MCF 10A (cell line): ENCODE measurements at places on chromosomes 7 and 10. TPM values are rescaled to one million over a fixed set of nuclear protein-coding genes. Genes with fewer than 3 reads are reported as not detected.

The FAM237B gene
- total RNA-seq = not detected in 2 replicates

The CRHR2 gene
- not detected in 2 replicates for total RNA-seq

DNA sequence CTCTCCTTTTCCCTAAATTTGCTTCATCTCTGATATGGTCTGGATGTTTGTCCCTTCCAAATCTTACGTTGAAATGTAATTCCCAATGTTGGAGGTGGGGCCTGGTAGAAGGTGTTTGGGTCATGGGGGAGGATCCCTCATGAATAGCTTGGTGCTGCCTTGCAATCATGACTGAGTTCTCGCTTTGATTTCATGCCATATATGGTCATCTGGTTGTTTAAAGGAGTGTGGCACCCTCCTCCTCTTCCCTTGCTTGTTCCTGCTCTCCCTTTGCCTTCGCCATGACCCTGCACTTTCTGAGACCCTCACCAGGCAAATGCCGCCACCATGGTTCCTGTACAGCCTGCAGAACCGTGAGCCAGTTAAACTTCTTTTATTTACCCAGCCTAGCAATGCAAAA is 14.5 kb downstream of the NOBOX start:
- DNase-seq = no peak
- H3K27ac ChIP-seq = no peak overlapping the region

The SHTN1 gene
- total RNA-seq = 39.2 and 49.5 TPM in 2 replicates

The TLL2 gene
- 0.20 TPM in 1 of 2 replicates, not detected in the other for total RNA-seq

The PSD gene
- 0.66 and 0.75 TPM in 2 replicates for total RNA-seq

The NEUROG3 gene
- total RNA-seq = not detected in 2 replicates

GRCh38 chr7:158649279-158649678 is 55.3 kb downstream of the NCAPG2 start:
- H3K4me3 ChIP-seq = peak overlapping the region; percentile 39
- H3K4me1 ChIP-seq = peaks cover 17% of the 10 kb centered on the region
- DNase-seq = peak; percentile 80
- peaks cover 17% of the 10 kb centered on the region for H3K36me3 ChIP-seq
